ENCODE measurements at places on chromosomes 2 and 18.

DNA sequence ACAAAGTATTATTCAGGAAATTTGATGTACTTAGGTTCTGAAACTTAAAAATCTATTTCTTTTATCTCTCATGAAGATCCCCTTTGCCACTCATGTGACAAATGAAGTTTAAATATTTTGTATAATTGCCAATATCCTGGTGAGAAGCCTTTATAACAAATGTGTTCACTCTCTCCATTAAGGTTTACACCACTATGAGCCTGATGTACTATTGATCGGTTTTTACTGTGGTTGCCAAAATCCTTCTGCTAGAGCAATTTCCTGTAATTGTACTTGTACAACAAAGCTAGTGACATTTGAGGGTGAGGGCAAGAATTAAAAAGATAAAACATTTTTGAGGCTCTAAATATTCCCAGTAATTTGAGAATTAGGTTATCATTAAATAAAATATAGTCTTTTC, 222.3 kb upstream of the CDH19 start:
- peak; percentile 50 for DNase-seq

DNA sequence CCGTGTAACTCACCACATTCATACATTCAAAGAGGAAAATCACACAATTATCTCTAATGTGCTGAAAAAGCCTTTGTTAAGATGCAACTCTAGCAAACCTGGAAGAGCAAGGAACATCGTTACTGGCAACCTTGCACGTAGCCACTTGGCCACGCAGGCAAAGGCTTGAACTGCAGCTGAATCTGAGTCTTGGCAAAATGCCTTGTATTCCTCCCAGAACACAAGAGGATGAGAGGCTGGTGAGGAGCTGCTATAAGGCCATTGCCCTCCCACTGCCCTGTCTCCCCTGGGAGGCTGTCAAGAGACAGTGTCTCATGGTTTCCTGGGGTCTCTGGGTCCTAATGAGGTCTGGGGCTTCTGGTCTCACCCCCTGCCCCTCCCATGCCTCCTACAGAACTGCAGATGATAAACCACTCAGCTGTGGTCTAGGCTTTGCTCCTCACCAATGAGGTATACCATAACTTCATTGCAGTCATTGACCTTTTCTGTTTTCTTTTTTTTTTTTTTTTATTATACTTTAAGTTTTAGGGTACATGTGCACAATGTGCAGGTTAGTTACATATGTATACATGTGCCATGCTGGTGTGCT, 141.4 kb downstream of the SPP2 start:
- peak; percentile 34 for DNase-seq

- DNase-seq, result no peak
These were observed 733.0 kb upstream of the SALL3 start for GRCh38 chr18:78246588-78246987.

DNA sequence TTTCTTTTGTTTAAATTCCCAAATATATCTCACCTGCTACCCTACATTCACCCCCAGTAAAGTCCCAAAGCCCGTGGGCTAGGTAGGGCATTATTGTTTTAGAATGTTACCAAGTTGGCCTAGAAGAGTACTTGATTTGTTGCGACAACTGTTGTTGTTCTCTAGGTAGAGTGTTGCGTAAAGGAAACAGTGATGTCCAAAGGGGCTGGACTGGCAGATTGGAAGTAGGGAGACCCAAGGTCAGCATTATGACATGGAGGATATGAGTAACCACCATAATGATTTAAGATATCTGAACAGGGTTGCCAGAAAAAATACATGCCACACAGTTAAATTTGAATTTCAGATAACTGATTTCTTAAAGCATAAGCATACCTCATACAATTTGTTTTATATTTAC, 39.2 kb downstream of the SCN1A start:
- no peak for DNase-seq

DNA sequence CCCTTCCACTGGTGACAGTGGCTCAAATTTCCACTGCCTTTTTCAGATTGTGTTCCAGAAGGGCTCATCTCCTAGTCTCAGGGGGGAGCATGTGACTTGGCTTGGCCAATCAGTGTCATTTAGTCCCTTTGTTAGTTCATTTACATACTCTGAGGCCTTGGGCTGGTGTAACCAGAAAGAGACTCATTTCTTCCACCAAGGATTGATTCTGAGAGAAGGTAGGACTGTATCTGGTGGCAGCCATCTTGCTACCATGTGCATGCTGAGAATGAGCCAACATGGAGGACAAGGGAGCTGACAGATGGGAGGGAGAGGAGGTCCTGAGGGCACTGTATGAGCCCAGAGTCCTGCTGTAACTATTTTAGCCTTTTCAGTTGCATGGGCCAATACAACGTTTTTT, 191.7 kb downstream of the THSD7B start:
- DNase-seq, result no peak

DNA sequence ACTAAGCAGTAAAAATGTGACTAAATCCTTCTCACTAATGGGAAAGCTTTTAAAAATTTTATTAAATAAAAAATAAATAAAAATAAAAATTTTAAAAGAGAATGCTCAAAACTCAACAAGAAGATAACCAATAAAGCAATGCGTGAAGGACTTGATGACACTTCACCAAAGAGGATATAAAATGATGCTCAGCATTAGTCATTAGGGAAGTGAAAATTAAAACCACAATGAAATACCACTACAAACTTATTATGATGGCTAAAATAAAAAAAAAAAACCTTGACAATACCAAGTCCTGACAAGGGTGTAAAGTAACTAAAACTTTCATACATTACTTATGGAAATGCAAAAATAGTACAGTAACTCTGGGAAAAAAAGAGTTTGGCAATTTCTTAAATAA, 3.3 kb upstream of the WDR75 start:
- DNase-seq, result no peak

DNA sequence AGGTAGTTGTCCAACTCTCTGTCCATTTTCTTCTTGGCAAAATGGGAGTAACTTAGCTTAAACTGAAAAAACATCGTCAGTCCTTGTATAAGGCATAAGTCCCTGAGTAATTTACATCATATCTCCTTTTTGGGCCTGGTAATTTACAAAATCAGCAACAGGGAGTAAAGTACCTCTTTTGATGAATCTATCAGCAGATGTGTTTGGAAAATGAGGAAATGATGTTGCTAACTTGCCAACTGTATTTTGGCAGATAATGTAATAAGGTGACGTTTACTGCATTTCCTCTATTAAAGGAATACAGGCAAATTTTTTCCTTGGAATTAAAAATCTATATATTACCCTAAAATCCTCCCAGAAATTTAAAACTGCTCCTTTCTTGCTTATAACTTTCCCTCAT, 29.2 kb downstream of the ANKRD44 start:
- DNase-seq, result no peak

Measured in NCI-H69 (cell line).